HCT116 (cell line): ENCODE measurements at places on chromosomes 16 and 17. TPM values are rescaled to one million over a fixed set of nuclear protein-coding genes. Genes with fewer than 3 reads are reported as not detected.

GRCh38 chr17:60519795-60520194 lies 6.2 kb downstream of the APPBP2 start:
- no peak overlapping the region for H3K4me3 ChIP-seq
- no peaks in the 10 kb centered on the region for H3K27me3 ChIP-seq
- peaks cover 8% of the 10 kb centered on the region for H3K4me1 ChIP-seq
- H3K36me3 ChIP-seq = peaks cover 3% of the 10 kb centered on the region; the same call in 1 of the 2 replicates
- no peak overlapping the region for H3K27ac ChIP-seq
- no peak for DNase-seq

DNA sequence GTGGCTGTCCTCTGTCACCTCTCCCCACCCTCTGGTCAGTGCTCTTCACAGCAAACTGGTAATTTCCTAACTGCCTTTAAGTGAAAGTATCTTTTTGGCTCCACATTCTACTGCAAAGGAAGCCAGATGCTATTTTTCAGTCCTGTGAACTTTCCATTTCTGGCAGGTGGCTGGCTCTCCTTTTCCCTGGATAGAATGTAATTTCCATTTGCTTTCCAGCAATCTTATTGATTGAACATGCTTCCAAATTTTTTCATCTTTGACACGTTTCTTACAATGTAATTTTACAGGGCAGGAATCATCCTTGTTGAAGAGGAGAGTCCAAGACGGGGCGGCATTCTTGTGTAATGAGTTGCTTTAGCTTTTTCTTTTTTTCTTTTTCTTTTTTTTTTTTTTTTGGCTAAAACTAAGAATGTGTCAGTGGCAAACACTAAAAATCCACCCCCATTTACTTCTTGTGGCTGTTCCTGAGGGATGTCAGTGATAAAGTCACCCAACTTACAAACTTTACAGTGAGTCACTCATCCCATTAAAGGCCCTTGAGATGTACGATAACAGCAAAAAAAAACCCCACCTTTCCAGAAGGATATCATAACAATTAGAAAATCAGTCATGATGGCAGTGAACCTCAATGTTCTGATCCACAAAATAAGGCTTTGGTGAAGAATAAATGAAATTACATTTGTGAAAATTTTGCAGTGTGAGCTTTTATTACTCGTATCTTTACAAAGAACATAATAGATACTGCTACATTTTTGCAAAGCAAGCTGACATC lies 29.4 kb upstream of the PRKCA start:
- no peaks in the 10 kb centered on the region for H3K36me3 ChIP-seq
- no peaks in the 10 kb centered on the region for H3K27me3 ChIP-seq
- peaks cover 27% of the 10 kb centered on the region for H3K4me1 ChIP-seq
- DNase-seq = no peak
- no peak overlapping the region for H3K4me3 ChIP-seq
- no peak overlapping the region for H3K27ac ChIP-seq

TM4SF5 gene
- total RNA-seq = not detected

NXN gene
- 83.7 TPM for total RNA-seq

RNF222 gene
- total RNA-seq = not detected
